Colonic mucosa (tissue), 4 donors: ENCODE measurements at places on chromosomes 5 and 9. TPM values are rescaled to one million over a fixed set of nuclear protein-coding genes. Genes with fewer than 3 reads are reported as not detected.

DNA sequence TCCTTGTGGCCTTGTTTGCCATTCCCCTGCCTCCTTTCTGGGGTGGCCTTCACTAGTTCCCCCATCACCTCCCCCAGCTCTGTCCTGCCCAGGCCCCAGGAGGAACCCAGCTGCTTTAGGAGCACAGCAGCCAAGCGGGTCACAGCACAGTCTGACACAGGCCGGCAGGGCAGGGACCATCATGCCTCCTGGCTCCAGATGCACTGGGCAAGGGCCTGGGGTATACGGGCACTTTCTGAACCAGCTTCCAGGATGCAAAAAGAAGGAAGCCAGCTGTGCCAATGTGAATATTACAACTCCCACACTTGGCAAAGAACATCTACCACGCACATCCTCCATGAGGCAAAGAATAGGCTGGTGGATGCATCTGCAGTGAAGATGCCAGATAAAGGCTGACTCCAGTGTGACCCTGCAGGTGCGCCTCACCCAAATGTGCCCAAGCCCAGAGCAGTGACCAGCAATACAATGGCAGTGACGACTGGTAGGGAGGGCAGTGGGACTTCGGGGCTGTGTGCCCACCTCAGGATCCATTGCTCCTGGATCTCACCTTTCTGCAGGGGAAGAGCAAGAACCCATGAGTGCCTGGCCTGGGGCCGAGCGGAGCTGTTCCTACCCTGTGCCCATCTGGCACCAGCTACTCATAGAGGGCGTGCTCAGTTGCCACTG, 6.3 kb upstream of the IL3 start:
- DNase-seq: no peak
- H3K4me1 ChIP-seq: no peaks in the 10 kb centered on the region
- H3K27ac ChIP-seq: no peak overlapping the region
- no peak overlapping the region for H3K4me3 ChIP-seq

DNA sequence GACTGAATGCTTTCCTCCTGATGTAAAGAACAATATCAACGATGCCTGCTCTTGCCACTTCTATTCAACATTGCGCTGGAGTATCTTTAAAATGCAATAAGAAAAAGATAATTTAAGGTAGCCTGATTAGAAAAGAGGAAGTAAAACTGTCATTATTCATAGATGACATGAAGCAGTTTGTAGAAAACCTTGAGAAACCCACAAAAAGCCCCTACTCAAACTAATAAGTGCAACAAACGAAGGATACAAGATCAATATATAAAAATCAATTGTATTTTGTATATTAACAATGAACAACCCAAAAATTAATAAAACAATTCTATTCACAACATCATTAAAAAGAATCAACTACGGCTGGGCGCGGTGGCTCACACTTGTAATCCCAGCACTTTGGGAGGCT, 76.4 kb upstream of the CKMT2 start:
- H3K4me3 ChIP-seq: no peak overlapping the region
- DNase-seq: no peak
- H3K4me1 ChIP-seq: no peaks in the 10 kb centered on the region
- no peaks in the 10 kb centered on the region for H3K36me3 ChIP-seq
- no peak overlapping the region for H3K27ac ChIP-seq
- H3K27me3 ChIP-seq: no peaks in the 10 kb centered on the region

GRCh38 chr5:139188558-139189270, 9.5 kb downstream of the SIL1 start:
- no peaks in the 10 kb centered on the region for H3K27me3 ChIP-seq
- no peak for DNase-seq
- no peaks in the 10 kb centered on the region for H3K36me3 ChIP-seq
- H3K4me3 ChIP-seq: no peak overlapping the region

GRCh38 chr9:129316281-129317030, 138.4 kb upstream of the IER5L start:
- peak overlapping the region; percentile 66 for H3K27ac ChIP-seq
- no peaks in the 10 kb centered on the region for H3K36me3 ChIP-seq

- no peak overlapping the region for H3K27ac ChIP-seq
- no peak overlapping the region for H3K4me3 ChIP-seq
- no peaks in the 10 kb centered on the region for H3K27me3 ChIP-seq
- H3K36me3 ChIP-seq: no peaks in the 10 kb centered on the region
- H3K4me1 ChIP-seq: no peaks in the 10 kb centered on the region
Observed at GRCh38 chr5:1093361-1093760, 18.5 kb downstream of the SLC12A7 start.

- no peak for DNase-seq
- H3K4me1 ChIP-seq: no peaks in the 10 kb centered on the region
- H3K27ac ChIP-seq: no peak overlapping the region
- no peak overlapping the region for H3K4me3 ChIP-seq
Observed at GRCh38 chr9:69326261-69326660, 1.2 kb downstream of the ENTREP1 start.

DNA sequence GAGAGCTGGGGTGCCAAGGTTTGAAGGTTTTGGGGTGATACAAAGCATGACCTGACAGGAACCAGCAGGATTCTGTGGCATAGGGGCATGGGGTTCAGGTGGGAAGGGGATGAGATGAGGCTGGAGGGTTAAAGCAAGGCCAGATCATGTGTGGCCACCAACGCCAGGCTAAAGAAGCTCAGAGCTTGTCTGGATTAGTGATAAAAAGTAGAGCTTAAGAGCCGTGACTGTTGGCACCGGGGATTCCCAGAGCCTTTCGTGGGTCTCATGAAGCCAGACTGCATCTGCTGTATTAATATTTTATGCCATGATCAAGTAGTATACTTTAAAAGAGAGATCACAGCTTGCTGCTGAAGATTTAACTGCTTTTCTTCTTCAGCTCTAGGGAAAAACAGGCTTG, 8.5 kb upstream of the GSN start:
- no peaks in the 10 kb centered on the region for H3K36me3 ChIP-seq
- no peaks in the 10 kb centered on the region for H3K27me3 ChIP-seq
- no peak overlapping the region for H3K4me3 ChIP-seq
- H3K27ac ChIP-seq: no peak overlapping the region
- DNase-seq: no peak

- no peak overlapping the region for H3K27ac ChIP-seq
- no peak overlapping the region for H3K4me3 ChIP-seq
- no peak for DNase-seq
Observed at GRCh38 chr5:3355126-3355525, 240.5 kb upstream of the IRX1 start.

DNA sequence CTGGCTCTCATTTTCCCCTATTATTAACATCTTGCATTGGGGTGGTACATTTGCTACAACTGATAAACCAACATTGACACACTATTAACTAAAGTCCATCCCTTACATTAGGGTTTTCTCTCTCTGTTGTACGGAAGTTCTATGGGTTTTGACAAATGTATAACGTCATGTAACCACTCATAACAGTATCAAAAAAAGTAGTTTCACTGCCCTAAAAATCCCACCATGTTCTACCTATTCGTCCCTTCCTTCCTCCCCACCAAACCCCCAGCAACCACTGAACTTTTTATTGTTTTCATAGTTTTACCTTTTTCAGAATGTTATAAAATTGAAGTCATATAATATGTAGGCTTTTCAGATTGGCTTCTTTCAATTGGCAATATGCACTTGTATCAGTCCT, 40.1 kb downstream of the MLLT3 start:
- no peak for DNase-seq
- H3K4me3 ChIP-seq: no peak overlapping the region
- no peak overlapping the region for H3K27ac ChIP-seq

- H3K36me3 ChIP-seq: no peaks in the 10 kb centered on the region
- H3K27ac ChIP-seq: no peak overlapping the region
- H3K4me1 ChIP-seq: no peaks in the 10 kb centered on the region
- DNase-seq: no peak
- H3K4me3 ChIP-seq: no peak overlapping the region
- H3K27me3 ChIP-seq: no peaks in the 10 kb centered on the region
Observed at GRCh38 chr9:130219661-130220096, 45.9 kb upstream of the HMCN2 start.

DNA sequence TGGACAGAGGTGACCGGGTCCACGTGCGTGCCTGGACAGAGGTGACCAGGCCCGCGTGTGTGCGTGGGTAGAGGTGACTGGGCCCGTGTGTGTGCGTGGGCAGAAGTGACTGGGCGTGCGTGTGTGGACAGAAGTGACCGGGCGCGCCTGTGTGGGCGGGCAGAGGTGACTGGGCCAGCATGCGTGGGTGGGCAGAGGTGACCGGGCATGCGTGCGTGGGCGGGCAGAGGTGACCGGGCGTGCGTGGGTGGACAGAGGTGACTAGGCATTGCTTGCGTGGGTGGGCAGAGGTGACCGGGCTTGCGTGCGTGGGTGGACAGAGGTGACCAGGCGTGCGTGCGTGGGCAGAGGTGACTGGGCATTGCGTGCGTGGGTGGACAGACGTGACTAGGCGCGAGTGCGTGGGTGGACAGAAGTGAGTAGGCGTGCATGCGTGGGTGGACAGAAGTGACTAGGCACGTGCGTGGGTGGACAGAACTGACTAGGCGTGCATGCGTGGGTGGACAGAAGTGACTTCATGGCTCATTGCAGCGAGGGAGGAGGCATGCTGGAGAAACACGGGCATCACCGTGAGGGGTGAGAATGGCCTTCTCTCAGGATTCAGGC, 254.1 kb upstream of the IRX4 start:
- no peak for DNase-seq
- no peaks in the 10 kb centered on the region for H3K36me3 ChIP-seq
- H3K27ac ChIP-seq: no peak overlapping the region

- no peak overlapping the region for H3K27ac ChIP-seq
- no peaks in the 10 kb centered on the region for H3K36me3 ChIP-seq
- H3K4me1 ChIP-seq: peaks cover 13% of the 10 kb centered on the region
- no peak overlapping the region for H3K4me3 ChIP-seq
Observed at GRCh38 chr5:154273963-154274827, 83.7 kb downstream of the GALNT10 start.

DNA sequence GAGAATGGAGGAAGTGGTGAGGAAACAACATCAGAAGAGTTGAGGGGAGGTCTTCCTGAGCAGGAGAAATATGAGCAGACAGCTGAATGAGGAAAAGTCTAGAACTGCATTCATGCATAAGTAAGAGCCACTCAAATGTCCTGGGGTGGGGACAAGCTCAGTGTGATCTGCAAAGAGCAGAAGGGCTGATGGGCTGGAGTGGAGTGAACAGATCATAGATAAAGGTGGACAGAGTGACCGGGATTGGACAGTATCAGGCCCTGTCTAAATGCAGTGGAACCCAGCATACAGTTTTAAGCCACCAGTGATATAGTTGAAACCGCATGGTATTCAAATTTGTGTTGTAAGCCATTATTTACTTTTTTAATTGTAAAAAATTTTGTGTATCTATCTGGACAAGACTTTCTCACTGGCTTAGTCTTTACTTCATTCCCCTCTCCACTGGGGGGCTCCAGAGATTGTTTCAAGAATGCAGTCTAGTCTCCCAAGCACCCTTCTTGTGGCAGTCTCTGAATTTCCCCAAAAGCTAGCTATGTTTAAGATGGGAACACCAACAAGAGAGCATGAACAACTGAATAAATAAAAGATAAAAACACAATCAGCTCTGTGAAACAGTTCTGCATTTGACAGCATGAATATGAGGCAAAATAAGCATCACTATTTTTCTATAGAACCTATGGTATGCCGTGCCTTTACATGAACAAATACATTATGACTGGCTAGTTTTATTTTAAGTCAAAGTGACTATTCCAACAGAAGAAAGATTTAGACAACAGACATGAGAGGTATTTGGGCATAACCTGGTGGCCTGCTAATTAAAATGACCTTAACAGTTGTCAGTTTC, 10.7 kb upstream of the STK32A start:
- no peaks in the 10 kb centered on the region for H3K27me3 ChIP-seq
- peak; percentile 38 for DNase-seq
- no peak overlapping the region for H3K27ac ChIP-seq
- H3K4me3 ChIP-seq: no peak overlapping the region

DNA sequence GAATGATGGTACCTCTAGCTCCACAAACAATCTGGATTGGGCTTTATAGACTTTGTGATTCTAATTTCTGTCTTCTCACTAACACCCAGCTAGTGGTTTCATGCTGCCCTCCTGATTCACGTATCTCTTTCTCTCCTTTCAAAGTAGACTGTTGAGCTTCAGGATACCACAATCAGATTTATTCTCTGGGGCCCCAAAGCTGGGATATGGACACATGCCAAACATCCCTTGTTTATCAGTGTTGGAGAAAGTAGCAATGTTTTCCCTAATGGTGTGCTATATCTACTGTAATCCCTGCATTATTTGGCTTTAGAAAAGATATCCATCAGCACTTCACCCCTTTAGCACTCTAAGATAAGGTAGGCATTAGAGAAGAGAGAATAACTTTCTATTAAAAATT, 361.0 kb downstream of the FGF10 start:
- H3K36me3 ChIP-seq: no peaks in the 10 kb centered on the region
- no peak overlapping the region for H3K4me3 ChIP-seq
- no peak for DNase-seq

DNA sequence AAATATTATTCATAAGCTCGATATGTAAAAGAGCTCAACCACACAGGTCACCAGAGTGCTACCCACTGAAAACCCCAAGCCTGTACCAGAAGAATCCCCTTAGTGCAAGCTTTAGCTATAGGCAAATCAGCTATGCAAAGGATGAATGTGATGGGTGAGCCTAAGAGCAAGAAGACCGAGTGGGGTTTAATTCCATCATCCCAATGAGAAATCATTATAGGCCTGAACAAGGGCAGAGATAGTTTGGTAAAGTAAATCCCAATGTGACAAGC, 21.8 kb downstream of the ELOVL7 start:
- no peaks in the 10 kb centered on the region for H3K36me3 ChIP-seq
- H3K27ac ChIP-seq: no peak overlapping the region
- H3K4me3 ChIP-seq: no peak overlapping the region
- DNase-seq: no peak

COL23A1 gene
- 0.49 TPM for total RNA-seq

SLC4A9 gene
- total RNA-seq: not detected

GFRA3 gene
- total RNA-seq: 1.8 TPM

PITX1 gene
- 9.9 TPM for total RNA-seq

ADGRV1 gene
- total RNA-seq: 5.1 TPM

TLX3 gene
- total RNA-seq: not detected

ASTN2 gene
- 2.5 TPM for total RNA-seq
